Mesenteric fat pad (tissue), 1 donor: ENCODE measurements at places on chromosomes 11 and 22. TPM values are rescaled to one million over a fixed set of nuclear protein-coding genes. Genes with fewer than 3 reads are reported as not detected.

GRCh38 chr22:49064836-49065235 lies 762.8 kb downstream of the BRD1 start:
- DNase-seq = peak; percentile 35

DNA sequence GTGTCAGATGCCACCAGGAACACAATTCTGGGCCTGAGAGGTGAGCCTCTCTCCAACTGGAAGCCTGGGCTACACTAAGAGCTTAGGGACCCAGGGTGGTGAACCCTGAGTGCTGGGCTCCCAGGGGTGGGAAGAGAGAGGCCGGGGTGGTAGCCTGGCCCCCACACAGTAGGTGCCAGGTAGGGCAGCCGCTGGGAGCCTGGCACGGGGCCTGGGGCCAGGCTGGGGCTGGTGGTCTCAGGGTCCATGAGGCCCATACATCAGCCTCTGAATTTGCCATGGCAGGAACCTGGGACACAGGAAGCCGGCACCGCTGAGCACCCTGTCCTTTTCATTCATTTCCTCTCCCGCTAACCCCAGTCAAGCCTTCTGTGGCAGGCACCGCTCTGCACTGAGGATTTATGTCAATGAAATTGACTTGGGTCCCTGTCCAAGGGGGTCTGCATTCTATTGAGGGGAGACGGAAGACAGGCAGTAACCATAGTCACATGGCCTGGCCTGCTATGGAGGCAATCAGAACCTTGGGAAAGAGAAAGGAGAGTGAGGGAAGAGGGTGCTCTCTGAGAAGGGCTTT lies 8.6 kb downstream of the MYEOV start:
- no peak for DNase-seq

GRCh38 chr11:107682171-107682570 lies 29.7 kb downstream of the SLN start:
- DNase-seq = no peak

DNA sequence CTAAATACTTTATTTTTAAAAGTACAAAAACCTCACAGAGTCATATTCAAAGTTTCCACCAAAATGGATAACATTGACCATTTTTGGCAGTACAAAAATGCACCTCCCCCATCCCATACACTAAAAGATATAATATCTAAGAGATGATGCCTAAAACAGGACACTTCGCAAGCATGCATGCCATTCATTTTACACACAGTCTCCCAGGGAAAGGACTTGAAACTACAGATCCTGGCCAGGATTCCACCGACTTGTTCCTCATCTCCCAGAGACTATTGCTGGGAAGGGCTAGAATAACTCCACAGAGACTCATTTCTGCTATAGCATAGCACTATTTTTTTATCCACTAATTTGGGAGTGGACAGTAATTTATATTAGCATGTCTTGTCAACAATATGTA lies 81.7 kb downstream of the MTNR1B start:
- DNase-seq = no peak

Gene RASSF10
- 0.13 TPM for total RNA-seq

DNA sequence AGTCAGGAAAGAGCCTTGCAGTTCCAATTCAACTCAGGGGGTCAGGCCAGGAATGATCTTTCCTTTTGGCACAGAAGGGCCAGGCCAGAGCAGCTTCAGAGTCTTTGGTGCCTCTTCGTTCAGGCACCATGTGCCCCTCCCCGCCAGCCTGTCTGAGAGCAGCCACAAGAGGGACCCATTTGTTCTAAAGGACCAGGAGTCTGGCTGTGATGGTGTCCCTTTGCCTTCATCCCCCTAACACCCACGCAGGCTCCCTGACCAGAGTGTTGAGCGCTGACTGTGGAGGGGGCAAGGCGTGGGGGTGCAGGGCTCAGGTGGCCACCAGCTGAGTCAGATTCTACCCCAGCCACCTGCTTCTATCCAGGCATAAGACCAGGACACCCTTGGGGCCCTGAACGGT lies 156.4 kb downstream of the TTC17 start:
- no peak for DNase-seq

DNA sequence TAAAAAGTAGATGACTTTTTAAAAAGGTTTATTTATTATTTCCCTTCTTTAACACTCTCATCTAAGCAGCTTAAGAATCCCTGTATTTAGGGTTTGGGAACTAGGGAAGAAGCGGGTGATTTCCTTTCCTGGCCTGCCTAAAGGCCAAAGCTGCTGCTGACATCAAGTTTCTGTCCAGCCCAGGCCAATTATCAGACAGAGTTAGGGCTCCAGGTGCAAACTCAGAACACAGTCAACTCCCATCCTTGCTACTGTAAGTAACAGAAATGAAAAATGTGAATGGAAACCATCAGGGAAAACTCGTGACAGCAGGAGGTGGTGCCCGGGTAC lies 108.9 kb downstream of the CCDC81 start:
- no peak for DNase-seq

DNA sequence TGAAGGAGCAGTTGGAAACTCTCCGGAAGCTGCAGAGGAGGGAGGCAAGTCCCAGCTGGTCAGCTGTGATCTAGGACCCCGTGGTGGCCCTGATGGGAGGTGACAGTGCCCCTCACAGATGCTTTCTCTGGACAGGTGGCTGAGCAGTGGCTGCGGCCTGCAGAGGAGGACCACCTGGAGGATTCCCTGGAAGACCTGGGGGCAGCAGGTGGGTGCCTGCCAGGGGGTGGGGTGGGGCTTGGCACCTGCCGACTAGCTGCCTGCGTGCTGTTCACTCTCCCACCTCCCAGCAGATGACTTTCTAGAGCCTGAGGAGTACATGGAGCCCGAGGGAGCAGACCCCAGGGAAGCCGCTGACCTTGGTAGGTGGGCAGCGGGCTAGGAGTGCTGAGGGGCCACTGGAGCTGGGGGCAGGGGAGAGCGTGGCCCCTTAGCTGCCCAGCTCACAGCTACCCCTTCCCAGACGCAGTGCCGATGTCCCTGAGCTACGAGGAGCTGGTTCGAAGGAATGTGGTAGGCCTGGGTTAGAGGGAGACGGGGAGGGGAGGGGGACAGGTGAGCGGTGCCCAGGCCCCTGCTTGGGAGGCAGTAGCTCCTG lies 3.1 kb downstream of the SCO2 start:
- DNase-seq = no peak

DNA sequence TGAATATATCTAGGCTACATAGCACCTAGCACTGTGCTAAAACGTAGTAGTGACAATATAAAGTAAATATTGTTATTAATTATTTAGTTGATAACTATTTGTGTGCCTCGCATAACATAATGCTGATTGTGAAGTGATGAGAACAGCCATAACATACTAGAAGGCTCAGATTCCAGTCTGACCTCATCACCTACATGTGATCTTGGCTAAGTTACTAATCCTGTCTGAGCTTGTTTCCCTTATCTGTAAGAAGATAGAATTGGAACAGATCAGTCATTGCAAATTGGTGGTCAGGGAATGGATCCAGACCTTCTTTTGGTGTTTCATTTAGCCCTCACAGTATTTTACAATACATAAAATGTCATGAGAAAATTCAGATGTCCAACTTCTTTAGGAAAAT lies 103.4 kb upstream of the SEZ6L start:
- no peak for DNase-seq
